Activated gamma-delta T cell treated with Interleukin-2 at 50 U/mL for 16 hours (primary cell): ENCODE measurements at places on chromosomes 5 and 9.

- DNase-seq, result no peak
Measured at GRCh38 chr5:60350794-60351193, 349.2 kb downstream of the DEPDC1B start.

DNA sequence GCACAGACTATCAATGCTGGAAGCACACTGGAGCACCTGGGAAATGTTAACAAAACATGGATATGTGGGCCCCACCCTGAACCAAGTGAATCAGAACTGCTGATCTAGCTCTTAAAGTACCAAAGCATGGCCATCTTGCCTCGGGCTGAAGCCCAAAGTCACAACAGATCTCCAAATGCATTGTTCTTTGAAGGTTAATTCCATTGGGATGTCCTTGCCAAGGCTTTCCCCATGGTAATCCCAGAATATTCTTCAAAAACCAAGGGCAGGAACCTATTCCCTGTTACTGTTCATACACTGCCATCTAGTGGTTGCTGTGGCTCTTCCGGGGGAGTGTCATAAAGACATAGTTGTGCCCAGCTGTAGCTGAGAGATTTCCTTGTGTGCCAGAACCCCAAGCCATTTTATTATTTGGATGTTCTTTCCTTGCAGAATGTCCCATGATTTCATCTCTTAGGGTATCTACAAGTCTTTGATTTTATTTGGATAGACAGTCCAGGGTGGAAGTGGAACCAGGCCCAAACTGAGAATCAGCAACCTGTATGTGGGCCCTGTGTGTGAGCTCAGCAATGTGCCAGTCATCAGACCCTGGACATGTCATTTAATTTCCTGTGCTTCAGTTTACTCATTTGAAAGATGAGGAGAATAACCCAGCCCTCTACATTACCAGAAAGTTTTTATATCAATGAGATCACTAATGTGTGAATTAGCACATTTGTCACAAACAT is 290.0 kb downstream of the ACTL7B start:
- DNase-seq, result no peak

GRCh38 chr9:20701060-20701459 is 17.0 kb downstream of the FOCAD start:
- no peak for DNase-seq

- no peak for DNase-seq
Measured at GRCh38 chr9:123345567-123345955, 10.4 kb upstream of the CRB2 start.

DNA sequence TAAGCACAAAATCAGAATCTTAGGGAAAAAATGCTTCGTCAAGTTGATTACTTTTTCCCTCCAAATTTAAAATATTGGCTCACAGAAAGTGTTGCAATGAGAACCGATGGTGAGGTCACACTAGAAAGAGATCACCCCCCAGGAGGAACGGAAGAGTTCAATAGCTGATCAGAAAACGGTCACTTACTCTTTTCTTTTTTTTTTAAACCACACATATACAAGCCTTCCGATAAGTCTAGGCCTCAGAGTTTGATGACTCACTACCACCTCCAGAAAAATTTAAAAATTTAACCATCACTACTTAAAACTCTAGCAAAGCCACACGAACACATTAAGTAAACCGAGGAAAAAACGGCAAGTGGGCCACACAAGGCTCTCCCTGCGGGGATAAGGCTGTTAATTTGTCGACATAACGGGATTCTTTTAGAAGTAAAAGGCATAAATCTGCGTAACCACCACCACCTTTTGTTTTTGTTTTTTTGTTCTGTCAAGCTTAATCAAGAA is 1.2 kb downstream of the SURF4 start:
- DNase-seq, result no peak
